ENCODE measurements at places on chromosomes 4 and X.

- no peak for DNase-seq
Measured at GRCh38 chr4:93061826-93062225, 758.1 kb downstream of the GRID2 start.

DNA sequence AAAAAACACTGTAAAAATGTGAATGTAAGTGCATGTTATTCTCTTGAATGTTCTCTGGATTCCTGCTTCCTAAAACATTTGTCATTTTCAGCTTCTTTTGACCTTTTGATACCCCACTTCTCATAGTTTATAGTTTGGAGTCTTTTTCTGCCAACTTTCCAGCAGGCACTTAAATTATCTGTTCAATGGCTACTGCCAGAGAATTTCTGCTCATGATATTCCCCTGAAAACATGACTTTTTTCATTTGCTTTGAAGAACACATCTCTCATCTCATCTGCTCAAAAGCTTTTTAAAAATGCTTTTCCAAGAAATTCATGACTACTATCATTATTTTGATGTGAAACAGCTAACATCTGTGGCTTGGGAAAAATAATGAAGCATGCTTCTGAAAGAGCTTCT, 269.7 kb upstream of the PCDH7 start:
- no peak for DNase-seq

DNA sequence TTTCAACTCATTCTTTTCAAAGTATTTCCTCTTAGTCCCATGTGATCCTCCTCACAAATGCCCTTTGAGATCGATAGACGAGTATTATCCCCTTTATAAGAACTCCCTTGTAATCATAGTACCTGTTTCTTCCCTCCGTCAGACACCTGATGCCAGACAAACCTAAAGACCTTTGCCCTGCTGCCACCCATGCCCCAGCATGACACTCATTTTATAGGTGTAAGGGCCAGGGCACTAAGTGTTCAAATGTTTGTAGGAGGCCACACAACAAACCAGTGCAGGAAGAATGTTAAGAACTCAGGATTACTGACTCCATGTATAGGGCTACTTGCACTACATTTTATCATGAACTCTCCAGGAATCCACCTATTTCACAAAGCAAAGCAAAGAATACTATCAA, 115.6 kb upstream of the DIAPH2 start:
- DNase-seq = no peak

DNA sequence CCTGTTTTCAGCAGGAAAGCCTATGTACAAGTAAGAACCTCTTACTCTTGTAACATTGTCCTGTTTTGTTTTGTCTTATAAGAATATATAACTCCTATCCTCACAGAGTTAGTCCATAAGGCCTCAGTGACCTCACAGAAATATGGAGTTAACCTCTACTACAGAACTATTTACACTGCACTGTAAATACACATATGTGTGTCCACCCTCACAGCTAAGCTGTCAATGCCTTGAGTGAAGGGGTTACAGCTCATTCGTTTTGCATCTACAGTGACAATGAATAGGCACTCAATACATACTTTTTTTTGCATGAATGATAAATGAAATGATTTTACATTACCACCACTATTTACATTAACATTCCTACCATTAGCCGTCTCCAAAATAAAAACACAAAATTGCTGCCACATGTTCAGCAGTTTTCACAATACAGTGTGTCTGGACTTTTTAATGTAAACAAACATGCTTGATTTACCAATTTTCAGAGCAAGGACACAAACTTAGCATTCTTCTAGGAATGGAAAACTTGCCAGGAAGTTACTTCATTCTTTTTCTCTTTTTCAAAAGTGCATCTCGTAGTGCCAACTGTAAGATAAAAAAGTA, 9.5 kb upstream of the NAAA start:
- DNase-seq = no peak

DNA sequence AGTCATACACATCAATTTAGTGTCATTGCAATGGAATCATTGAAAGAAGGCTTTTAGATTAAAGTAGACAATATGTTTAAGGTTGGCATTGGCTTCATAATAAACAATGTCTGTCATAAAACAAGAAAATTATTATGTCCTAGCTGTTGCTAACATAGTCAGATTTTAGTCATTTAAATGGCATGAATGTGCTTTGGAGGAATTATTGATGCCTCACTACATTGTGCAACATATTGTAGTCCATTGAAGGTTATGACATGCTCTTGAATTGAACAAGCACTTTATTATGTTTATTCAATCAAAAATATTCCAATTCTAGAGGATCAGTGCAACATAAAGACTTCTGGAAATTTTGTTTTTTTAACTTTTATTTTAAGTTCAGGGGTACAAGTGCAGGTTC, 489.8 kb upstream of the AMOT start:
- DNase-seq = no peak

- no peak for DNase-seq
Measured at GRCh38 chrX:7941390-7942042, 14.3 kb upstream of the PNPLA4 start.

DNA sequence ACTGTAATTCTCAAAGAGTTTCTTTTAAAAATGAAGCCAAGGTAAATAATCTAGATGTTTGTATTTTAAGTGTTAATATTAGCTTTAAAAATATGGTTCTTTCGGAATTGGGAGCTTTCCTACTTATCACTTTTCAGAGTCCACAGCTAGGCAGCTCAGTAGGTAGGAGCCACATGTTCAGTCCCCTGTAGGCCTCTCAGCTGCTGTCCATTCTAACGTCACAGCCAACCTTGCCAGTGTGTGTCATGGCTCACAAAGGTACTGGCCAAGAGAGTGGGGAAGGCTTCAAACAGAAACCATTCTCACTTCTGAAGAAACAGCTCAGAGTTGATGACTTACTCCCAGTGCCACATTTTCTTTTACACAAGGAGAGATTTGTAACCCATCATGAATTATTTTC, 50.0 kb upstream of the BRS3 start:
- DNase-seq = no peak

DNA sequence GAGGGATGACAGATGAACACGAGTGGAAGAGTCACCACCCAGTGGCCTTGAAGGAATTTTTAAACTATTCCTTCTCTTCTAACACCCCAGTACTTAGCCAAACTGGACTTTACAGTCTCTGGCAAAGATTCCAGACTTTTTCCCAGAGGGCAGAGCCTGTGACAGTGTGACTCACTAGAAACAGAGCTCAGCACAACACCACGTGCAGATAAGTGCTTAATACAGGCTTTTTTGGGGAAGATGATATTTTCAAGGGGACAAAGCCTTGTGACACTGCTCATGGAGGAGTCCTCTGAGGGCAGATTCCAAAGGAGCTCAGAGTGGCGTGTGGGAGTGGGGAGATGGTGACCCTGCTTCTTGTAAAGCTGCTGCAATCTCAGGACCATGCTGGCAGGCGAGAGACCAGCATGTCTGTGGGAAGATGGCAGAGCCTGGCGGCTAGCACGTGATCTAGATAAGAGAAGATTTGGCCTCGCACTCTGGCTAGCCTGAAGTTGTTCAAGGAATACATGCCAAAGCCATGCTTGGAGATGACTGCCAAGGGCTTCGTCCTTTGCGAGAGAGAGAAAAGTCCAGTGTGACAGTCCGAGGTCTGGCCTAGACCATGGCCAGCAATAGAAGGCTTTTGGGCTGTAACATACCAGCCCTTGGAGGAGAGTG, 2.4 kb downstream of the RAB33A start:
- DNase-seq = no peak

- no peak for DNase-seq
Measured at GRCh38 chr4:147924604-147925412, 192.9 kb downstream of the ARHGAP10 start.

DNA sequence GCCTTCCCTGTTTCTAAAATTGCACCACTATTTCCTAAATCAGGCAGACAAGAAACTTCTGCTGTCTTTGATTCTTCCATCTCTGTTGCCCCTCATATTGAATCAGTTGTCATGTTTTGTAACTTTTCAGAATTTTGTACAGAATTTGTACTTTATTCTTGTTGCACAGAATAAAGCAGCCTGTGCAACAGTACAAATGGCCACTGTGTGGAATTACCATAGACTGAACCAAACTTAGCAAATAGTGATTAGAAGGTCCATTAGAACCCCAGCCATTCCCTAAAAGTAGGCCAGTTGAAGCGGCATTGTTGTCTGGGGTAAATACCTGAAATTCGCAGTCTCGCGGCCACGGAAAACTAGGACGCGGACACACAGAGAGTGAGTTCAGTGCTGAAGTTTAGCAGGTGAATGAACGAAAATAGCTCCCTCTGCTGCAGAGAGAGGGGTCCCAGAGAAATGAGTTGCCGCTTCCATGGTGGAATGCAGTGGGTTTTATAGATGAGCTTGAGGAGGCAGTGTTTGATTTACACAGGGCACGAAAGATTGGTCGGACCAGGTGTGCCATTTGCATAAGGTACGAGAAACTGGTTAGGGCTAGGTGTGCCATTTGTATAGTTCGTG, 71.8 kb downstream of the C4orf33 start:
- DNase-seq = no peak

- DNase-seq = no peak
Measured at GRCh38 chr4:1096841-1097240, 16.5 kb downstream of the RNF212 start.

GRCh38 chr4:25795566-25796454, 67.0 kb downstream of the SEL1L3 start:
- DNase-seq = no peak

- DNase-seq = no peak
Measured at GRCh38 chr4:156784970-156785369, 186.6 kb downstream of the PDGFC start.

GRCh38 chr4:36785973-36786372, 458.6 kb upstream of the NWD2 start:
- no peak for DNase-seq

DNA sequence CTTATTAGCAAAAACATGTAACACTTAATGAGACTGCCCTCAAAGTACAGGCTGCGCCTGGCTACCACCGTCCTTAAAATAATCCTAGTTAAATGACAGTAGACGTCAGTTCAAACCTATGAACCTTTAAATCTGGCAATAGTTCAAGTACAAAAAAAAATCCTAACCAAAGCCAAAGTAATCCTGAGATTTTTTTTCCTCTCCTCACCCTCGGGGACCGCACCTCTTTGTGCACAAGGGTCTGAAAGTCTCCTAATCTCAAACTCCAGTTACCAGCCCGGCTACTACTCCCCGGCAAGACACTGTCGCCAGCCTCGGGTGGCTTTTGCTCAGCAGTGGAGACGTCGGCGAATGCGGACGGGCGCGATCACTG, 439 bp downstream of the SEC31A start:
- no peak for DNase-seq

GRCh38 chr4:153146961-153147360, 57.3 kb upstream of the TRIM2 start:
- DNase-seq = no peak

DNA sequence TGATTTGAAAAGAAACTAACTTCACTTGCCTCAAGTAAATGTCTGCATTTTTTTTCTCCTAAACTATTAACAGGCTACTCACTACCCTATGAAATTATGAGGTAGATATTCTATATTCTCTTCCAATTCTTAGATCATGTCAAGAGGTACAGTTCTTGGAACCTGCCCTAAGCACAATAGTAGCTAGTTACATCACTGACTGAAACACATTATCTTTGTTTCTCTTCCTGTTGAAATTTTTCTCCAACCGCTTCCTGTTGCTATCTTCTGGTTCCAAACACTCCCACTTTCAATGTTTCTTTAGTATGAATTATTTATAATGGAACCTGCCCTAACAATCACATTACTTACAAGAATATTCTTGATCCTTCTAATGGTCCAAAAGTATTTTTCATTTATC, 5.0 kb upstream of the BANK1 start:
- no peak for DNase-seq

- no peak for DNase-seq
Measured at GRCh38 chrX:40581336-40581920, 658 bp downstream of the ATP6AP2 start.

GRCh38 chr4:123469245-123469644, 72.7 kb downstream of the SPRY1 start:
- no peak for DNase-seq

- no peak for DNase-seq
Measured at GRCh38 chr4:1625600-1626138, 58.4 kb downstream of the FAM53A start.

- DNase-seq = no peak
Measured at GRCh38 chrX:14930663-14931062, 57.4 kb downstream of the MOSPD2 start.

- no peak for DNase-seq
Measured at GRCh38 chr4:31291238-31291637, 571.1 kb downstream of the PCDH7 start.

DNA sequence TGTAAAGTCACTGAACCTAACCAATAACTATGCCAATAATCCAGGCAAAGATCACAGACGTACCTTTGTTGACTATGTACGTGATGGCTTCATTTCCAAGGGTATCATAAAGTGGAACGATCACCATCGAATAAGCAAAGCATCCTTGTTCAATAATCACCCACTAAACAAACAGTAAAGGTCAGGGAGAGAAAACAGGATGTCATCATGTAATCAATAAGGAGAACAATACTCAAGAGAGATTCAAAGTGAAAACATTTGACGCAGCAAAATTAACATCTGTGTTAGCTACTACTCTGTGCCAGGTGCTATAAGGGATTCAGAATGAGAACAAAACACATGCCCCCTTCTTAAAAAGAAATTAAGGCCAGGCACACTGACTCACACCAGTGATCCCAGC, 42.9 kb upstream of the CENPU start:
- no peak for DNase-seq

- DNase-seq = no peak
Measured at GRCh38 chr4:147638365-147638764, 21.2 kb downstream of the TMEM184C start.

GRCh38 chr4:104726002-104726401, 231.3 kb upstream of the CXXC4 start:
- DNase-seq = no peak

- no peak for DNase-seq
Measured at GRCh38 chr4:20760053-20760452, 59.8 kb downstream of the PACRGL start.

GRCh38 chr4:171594293-171594692, 218.9 kb upstream of the GALNTL6 start:
- no peak for DNase-seq

- DNase-seq = no peak
Measured at GRCh38 chr4:4717692-4718091, 141.8 kb upstream of the MSX1 start.

DNA sequence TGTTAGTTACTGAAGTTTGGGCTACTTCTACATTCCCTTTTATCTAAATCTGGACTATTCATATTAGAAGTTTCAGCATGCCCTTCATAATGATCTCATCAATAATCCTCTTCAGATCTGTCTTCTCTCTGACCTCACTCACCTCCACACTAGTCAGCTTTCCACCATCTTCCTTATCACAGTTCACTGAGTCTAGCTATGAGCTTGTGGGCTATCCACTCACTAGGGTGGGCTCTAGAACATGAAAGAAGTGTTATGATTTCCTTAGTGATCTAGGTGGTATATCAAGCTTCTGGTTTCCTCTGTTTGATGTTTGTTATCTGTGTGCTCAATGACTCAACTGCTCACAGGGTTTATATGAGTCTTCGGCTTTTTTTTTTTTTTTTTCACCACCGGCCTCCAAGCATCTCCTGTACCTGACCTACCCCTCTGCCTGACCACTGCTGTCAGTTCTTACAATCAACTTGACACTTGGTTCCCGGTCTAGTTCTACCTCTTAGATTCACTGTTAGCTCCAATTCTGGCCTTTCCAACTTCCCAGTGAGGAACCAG, 103.1 kb downstream of the PAPSS1 start:
- DNase-seq = no peak

GRCh38 chr4:6532658-6533057, 42.3 kb upstream of the MAN2B2 start:
- no peak for DNase-seq

- DNase-seq = no peak
Measured at GRCh38 chrX:153157450-153157849, 21.6 kb upstream of the MAGEA1 start.
